ENCODE measurements at places on chromosomes 6 and 20. TPM values are rescaled to one million over a fixed set of nuclear protein-coding genes. Genes with fewer than 3 reads are reported as not detected.

DNA sequence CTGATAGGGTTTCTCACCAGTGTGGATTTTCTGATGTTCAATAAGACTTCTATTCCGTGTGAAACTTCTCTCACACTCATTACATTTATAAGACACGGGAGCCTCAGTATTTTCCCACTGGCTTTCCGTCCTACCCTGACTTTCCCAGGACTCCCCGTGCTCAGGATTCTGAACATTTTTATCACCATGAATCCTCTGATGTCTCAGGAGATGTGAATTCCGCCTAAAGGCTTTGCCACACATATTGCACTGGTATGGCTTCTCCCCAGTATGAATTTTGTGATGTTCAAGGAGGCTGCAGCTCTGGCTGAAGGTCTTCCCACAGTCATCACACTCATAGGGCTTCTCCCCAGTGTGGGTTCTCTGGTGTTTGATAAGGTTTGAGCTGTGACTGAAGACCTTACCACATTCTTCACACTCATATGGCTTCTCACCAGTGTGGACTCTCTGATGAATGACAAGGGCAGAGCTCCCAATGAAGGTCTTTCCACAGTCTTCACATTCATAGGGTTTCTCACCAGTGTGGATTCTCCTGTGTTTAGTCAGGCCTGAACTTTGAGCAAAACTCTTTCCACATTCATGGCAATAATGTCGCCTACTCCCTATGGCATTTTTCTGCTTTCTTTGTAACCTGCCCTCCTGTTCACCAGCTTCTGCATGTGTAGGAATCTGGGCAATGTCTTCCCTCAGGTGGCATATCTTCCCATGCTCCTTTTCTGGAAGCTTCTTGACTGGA is 6.7 kb downstream of the ZKSCAN4 start:
- no peak for DNase-seq
- H3K4me3 ChIP-seq = no peak overlapping the region
- peaks cover 4% of the 10 kb centered on the region for H3K4me1 ChIP-seq
- H3K36me3 ChIP-seq = peaks cover 9% of the 10 kb centered on the region

DNA sequence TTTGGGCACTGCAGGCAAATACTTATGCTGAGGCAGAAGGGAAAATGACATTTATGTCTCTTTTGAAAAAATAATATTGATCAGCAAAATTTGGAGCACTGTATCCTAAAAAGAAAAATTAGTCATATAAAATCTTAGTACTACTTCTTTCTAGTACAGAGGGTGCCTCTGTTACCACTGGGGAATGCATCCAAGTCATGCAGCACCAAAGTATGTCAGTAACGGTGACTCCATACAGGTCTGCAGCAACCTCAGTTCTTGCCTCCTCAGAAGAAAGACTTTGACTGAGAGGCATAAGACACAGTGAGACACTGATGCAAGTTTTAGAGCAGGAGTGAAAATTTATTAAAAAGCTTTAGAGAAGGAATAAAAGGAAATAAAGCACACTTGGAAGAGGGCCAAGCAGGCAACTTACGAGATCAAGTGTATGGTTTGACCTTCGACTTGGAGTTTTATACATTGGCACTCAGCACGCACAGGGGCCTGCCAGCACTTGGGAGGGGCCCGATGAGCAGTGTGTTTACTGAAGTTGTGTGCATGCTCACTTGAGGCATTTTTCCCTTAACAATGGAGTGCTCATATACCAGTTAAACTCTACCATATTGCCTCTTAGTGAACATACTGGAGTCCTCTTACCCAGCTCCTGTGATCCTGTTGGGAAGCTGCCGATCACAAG is 1244.8 kb downstream of the EPHA7 start:
- no peaks in the 10 kb centered on the region for H3K27me3 ChIP-seq
- no peak overlapping the region for H3K27ac ChIP-seq
- no peaks in the 10 kb centered on the region for H3K4me1 ChIP-seq
- no peaks in the 10 kb centered on the region for H3K36me3 ChIP-seq
- no peak for DNase-seq

- no peaks in the 10 kb centered on the region for H3K36me3 ChIP-seq
- no peaks in the 10 kb centered on the region for H3K27me3 ChIP-seq
- H3K4me3 ChIP-seq = no peak overlapping the region
- H3K4me1 ChIP-seq = no peaks in the 10 kb centered on the region
- H3K27ac ChIP-seq = no peak overlapping the region
- DNase-seq = no peak
These were observed 212.2 kb downstream of the HIVEP2 start for GRCh38 chr6:142732790-142733189.

DNA sequence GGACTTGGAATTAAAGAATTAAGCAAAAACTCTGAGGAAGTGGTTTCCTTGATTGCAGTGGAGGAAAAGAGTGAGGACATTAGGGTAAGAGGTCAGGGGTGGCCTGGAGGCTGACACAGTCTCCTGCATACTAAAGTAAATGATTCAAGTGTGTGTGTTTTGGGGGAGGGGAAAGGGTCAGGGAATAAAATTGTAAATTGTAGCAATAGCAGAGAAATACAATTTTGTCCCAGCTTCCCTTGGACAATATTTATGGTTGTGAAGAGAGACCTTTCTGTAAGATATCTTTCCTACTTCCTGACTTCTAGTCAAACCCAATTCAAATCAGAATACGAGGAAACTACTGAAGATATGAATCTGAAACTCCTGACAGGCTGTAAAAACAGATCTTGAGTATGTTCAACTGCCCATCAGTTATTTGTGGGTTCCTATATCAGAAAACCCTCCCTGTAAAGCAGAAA is 143.4 kb upstream of the HMGN3 start:
- no peak for DNase-seq
- no peaks in the 10 kb centered on the region for H3K4me1 ChIP-seq
- no peaks in the 10 kb centered on the region for H3K27me3 ChIP-seq
- no peaks in the 10 kb centered on the region for H3K36me3 ChIP-seq
- H3K27ac ChIP-seq = no peak overlapping the region
- H3K4me3 ChIP-seq = no peak overlapping the region

RAMACL gene
- polyA plus RNA-seq = not detected

KIAA1755 gene
- polyA plus RNA-seq = not detected

GRCh38 chr6:27517928-27518787 is 45.3 kb upstream of the ZNF184 start:
- no peaks in the 10 kb centered on the region for H3K36me3 ChIP-seq
- H3K4me3 ChIP-seq = peak overlapping the region; percentile 96
- H3K27me3 ChIP-seq = no peaks in the 10 kb centered on the region

GRCh38 chr6:139940741-139941729 is 566.6 kb upstream of the CITED2 start:
- no peaks in the 10 kb centered on the region for H3K4me1 ChIP-seq
- no peaks in the 10 kb centered on the region for H3K36me3 ChIP-seq
- H3K4me3 ChIP-seq = no peak overlapping the region
- no peak for DNase-seq
- no peak overlapping the region for H3K27ac ChIP-seq

C4B gene
- not detected for polyA plus RNA-seq

- no peak for DNase-seq
- no peak overlapping the region for H3K4me3 ChIP-seq
- H3K27ac ChIP-seq = no peak overlapping the region
- H3K36me3 ChIP-seq = no peaks in the 10 kb centered on the region
- H3K27me3 ChIP-seq = no peaks in the 10 kb centered on the region
These were observed 18.1 kb upstream of the OSER1 start for GRCh38 chr20:44228465-44229258.

DNA sequence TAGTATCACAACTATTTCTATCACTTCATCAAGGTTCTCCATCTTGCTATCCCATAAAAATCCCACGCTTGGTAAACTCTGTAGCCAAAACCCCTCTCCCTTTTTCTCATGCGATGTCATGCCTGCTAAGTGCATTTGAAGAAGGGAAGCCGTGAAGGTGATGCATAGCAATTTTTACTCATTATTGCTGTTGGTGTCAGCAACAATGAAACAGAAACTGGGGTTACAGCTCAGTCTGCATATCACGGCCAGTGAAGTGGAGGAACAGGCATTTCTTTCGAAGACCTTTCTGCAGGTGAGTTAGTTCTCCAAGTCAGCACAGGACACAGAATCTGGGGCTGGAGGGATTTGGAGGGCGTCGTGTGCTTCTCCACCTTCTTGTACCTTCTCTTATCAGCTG is 5.8 kb downstream of the UNC93A start:
- H3K27ac ChIP-seq = no peak overlapping the region
- H3K4me1 ChIP-seq = no peaks in the 10 kb centered on the region
- H3K4me3 ChIP-seq = no peak overlapping the region

Data from naive thymus-derived CD4-positive, alpha-beta T cell (primary cell).